ENCODE measurements at places on chromosomes 6 and 20.

DNA sequence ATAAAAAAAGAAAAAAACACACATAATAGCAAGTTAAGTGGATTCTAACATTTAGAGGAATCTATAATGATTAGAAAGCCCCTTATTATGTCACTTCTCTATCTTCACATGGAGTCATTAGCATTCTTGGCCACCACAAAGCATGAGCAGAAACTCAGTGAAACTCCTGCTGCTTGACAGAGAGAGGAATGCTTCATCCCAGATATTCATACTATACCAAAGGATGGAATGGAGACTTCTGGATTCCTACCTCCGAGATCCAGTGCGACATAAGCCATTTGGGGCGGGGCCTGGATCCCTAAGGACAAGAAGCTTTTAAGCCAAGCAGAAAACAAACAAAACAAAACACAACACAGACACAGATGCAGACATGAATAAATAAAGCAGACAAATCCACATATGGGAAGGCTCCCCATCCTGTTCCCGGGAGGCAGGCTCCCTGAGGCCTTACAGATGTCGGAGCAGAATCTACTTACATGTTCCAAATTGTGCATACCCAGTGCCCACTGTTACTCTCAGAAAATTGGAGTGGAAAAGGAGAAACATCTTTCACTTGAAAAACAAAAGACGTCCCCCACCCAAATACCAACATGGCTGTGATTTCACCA, 727.3 kb downstream of the MAFB start:
- no peak for DNase-seq

GRCh38 chr6:31246051-31246521, 25.8 kb downstream of the HLA-C start:
- no peak for DNase-seq

DNA sequence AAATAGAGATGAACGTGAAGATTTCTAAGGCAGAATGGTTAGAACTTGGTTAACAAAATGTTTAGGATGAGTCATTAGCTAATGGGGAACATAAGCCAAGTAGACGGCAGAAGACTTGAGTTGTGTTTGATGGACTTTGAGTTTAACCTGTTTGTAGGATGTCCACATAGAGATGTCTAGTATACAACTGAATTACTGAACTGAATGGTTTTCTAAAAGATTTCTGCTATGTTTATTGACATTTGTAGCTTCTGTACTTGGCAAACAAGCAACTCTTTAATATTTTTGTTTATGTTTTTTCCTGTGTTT, 54.5 kb upstream of the DYNLRB1 start:
- no peak for DNase-seq

- no peak for DNase-seq
Observed at GRCh38 chr6:134564705-134565104, 246.8 kb upstream of the SGK1 start.

DNA sequence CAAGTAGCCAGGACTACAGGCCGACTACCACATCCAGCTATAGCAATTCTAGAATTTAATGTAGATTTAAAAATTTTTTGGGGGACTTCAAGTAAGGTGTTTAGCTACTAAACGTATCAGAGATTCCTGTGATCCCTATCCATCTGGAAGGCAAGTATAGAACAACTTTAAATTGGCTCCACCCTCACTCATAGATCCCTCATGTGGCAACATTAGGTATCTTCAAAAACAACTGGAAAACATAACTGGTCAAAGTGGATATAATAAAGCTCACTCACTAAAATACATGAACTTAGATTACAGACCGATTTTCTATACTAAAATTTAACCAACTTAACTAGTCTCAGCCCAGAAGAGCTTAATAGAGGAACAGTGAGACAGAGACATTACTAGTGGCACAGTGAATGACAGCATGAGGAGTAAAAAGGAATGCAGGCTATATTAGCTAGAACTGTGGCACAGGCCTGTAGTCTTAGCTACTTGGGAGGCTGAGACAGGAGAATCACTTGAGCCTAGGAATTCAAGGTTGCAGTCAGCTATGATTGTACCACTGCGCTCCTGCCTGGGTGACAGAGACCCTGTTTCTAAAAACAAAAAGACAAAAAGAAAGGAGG, 14.7 kb downstream of the NUP153 start:
- DNase-seq, result no peak

DNA sequence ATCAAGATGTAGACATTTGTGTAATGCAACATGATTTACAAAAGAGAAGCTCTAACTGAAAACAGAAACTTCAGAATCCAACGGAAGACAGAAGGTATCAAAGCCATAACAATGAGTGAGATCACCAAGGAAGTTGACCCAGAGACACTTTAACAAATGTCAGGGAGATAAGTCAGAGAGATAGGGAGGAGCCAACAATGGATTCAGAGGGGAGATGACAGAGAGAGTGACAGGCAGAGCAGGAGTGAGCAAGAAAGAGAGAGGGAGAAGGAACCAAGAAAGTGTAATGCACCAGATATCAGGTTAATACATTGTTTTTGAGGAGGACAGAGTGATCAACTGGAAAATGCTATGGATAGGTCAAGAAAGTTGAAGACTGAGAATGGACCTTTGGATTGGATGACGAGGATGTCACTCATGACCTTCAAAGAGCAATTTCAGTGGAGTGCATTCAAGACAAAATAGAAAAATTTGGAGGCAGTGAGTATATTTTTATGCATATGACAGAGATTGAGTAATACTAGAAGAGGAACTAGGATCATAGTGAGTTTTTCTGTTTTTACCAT, 86.6 kb downstream of the TRDN start:
- no peak for DNase-seq

DNA sequence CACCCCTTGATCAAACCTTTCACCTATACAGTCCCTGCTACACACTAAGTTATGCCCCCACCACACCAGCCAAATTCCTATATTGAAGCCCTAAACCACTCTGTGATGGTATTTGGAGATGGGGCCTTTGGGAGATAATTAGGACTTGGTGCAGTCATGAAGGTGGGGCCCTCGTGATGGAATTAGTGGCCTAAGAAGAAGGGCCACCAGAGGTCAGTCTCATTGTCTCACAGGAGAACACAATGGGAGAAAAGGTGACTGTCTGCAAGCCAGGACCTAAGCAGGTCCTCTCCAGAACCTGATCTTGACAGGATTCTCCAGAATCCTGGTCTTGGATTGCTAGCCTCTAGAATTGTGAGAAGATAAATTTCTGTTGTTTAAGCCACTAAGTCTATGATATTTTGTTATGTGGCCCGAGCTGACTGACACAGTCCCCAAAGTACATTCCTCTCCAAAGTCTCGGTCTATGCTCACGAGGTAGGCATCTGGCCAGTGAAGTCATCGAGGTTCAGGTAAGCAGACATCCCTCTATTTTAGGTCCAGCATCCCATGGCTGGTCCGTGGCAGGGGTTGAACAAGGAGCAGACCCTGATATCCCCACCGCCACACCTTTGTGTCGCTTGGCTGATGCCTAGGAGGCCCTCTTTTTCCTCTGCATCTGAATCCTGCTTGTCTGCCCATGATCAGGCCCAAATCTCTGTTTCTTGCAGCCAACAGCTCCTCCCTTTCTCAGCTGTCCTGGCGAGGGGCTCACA, 138.9 kb downstream of the NFATC2 start:
- DNase-seq, result no peak

DNA sequence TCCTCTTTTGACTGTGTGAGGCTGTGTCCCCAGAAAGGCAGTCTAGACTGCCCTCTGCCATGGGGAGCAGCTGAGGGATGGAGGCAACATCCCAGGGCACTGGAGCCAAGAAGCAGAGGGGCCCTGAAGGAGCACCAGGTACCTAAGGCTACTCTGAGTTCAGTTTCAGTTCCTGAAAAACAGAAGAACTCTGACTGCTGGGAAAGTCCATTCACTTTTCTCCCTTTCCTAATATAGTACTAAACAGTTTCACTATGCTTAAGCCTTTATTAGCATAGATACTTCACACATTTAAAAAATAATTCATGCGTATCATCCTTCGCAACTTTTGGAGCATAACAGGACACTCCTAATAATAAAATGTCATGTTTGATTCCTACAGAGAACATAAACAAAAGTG, 130.0 kb downstream of the FOXC1 start:
- peak; percentile 59 for DNase-seq

GRCh38 chr20:24577271-24577909, 108.0 kb downstream of the SYNDIG1 start:
- no peak for DNase-seq

GRCh38 chr6:137792160-137793033, 74.7 kb upstream of the TNFAIP3 start:
- DNase-seq, result no peak

- DNase-seq, result no peak
Observed at GRCh38 chr6:100161782-100162365, 167.9 kb upstream of the MCHR2 start.

GRCh38 chr6:88843040-88843439, 120.4 kb downstream of the RNGTT start:
- DNase-seq, result no peak

- DNase-seq, result no peak
Observed at GRCh38 chr6:162845972-162846371, 118.2 kb downstream of the PACRG start.

- DNase-seq, result no peak
Observed at GRCh38 chr6:8191629-8192028, 89.3 kb upstream of the EEF1E1 start.

DNA sequence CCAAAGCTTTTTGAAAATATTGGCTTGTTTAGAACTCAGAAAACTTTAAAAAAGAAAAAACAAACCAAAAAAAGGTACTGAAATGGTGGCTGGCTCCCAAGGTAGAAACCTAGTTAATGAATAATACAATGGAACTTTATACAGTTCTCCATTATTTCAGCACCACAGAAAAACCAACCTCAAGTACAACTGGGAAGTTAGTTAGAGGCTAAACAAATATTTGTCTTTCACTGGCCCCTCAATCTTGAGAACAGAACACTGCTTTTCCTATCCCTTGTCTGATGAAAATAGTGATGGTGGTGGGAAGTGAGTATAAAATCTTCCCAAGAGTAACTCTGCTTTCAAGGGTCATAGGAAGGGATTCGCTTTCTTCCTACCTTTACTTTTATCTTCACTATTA, 126.5 kb downstream of the REV3L start:
- DNase-seq, result no peak

DNA sequence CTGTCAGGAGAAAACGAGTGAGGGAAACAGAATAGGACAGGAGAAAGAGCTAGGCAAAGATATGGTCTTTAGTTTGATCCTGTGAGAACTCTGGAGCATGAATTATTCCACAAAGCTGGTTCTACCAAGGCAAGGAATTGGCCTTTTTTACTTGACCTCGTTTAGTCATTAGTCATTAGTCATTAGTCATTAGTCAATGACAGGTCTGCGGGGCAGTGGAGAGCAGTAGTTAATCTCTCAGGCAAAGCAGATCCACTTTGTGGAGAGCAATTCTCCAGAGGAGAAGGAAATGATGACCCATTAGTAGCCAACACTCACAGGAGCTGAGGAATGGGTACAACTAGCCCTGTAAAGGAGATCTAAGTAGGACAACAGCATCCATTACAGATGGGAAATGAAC, 22.0 kb upstream of the ABCC10 start:
- no peak for DNase-seq

- DNase-seq, result no peak
Observed at GRCh38 chr6:2432292-2432691, 186.9 kb upstream of the GMDS start.

DNA sequence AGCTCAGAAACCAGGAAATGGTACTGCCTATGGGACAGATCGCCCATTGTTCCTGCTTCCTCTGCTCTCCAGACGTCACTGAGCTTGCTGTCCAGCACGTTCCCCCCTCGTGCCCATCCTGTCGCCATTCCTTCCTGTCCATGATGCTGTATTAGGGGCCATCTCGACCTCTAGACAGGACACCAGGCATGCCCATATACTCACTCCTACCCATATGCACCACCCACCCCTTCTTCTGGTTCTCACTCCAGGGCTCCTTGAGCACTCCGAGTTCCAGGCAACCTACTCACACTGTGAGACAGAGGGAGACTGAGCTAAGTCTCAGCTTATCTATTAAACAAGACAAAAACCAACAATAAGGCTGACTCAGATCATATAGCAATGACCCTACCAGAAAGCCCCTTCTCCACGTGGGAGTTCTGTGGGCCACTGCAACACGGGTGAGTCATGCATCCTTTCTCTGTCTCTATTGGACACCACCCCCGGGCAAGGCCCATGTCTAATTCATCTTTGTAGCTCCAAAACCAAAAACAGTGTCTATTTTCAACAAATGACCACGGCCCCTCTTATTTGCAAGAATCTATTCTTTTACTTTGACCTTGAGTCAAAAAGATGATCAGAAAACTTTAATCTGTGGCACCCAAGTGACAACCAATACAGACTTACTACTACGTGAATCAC, 65.7 kb downstream of the PSMG4 start:
- DNase-seq, result no peak
